ENCODE measurements at places on chromosomes 2 and 18.

- no peak for DNase-seq
These were observed 15.1 kb downstream of the SPTBN1 start for GRCh38 chr2:54471221-54471711.

GRCh38 chr2:196413821-196414274, 225.7 kb upstream of the CCDC150 start:
- DNase-seq = no peak

GRCh38 chr2:950080-950966, at the start of gene SNTG2:
SNTG2 (plus strand) TSS chr2:950849; CDS start chr2:950997, 148 bp downstream.
- DNase-seq = peak; percentile 38

DNA sequence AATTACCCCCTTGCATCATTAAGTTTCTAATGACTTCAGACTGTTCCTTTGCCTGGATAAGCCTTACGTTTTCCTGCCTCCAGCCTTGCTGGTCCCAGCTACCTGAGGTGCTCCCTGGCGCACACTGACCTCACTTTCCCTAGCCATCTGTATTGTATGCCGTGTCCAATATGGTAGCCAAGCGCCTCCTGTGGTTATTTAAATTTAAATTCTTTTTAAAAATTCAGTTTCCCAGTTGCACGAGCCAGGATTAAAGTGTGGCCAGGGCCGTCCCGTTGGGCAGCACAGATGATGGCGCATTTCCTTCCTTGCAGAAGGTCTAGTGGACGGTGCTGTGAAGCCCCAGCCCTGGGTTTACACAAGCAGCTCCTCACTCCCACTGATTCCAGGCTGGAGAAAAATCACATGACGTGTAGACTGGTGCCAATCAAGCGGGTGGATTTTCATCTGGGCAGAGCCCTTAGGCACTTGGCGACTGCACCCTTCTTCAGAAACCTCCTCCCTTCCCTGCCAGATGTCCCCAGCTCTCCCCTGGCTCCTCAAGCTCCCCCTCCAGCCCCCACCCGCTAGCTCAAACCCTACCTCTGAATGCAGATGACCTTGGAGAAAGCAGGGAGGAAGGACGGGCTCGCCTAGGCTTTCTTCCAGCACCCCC, 33.9 kb downstream of the ACKR3 start:
- DNase-seq = no peak

Measured in stimulated activated CD4-positive, alpha-beta T cell treated with anti-CD3 and anti-CD28 coated beads, Interleukin-4, amount 100 ng/mL, for 24 hours (primary cell).